Liver (tissue), 10 donors: ENCODE measurements at places on chromosomes 6 and 20.
A peak's percentile ranks its signal among the peaks of the same experiment; 100 is the strongest.

- peak; percentile 72 for DNase-seq
These were observed 1.8 kb downstream of the GTPBP2 start for GRCh38 chr6:43627008-43627825.

DNA sequence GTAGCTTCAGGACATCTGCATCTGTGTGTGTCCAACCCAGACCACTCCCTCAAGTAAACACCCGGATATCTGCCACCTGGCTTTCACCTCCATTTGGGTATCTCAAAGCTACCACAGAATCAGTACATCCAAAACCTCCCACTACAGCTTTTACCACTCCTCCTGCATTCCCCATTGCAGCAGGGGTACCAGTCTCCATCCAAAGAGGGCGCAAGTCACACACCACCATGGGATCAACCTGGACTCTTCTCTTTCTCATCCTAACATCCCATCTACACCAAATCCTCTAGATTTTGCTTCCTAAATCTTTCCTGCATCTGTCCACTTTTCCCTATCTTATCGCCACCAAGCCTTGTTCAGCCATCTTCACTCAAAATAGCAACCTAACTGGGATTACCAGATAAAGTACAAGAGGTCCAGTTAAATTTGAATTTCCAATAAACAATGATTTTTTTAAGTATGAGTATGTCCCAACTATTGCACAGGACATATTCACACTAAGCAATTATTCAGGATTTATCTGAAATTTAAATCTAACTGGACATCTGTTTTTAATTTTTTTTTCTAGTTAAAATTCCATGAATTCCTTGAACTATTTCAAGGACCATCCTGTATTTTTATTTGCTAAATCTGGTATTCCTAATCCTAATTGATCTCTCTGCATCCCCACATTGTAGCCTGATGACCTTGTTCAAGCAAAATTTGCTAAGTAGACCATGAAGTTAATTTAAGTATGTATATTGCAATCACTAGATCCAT is 164.3 kb upstream of the MLN start:
- no peak for DNase-seq

- no peak for DNase-seq
These were observed 23.0 kb downstream of the KCNK5 start for GRCh38 chr6:39206250-39206721.

GRCh38 chr6:152380351-152380767 is 256.8 kb downstream of the SYNE1 start:
- DNase-seq = no peak

DNA sequence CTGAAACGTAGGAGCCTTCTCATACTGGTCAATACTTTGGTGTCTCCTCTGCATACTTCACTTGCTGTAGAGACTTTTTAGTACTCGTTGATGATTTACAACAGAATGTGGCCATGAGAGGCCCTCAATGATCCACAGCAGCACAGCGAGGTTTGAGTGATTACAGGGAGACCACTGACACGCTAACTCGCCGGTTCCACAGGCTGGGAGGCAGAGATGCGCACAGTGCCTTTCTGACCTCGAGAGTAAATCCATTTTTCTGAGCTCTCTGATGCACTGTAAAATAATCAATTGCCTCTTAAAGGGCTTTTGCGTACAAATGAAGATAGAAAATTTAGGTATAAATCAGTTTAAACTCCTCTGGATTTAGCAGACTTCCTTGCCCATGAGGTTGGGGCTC is 56.2 kb upstream of the TBC1D7 start:
- DNase-seq = peak; percentile 20

- no peak for DNase-seq
These were observed 3.2 kb downstream of the TTLL2 start for GRCh38 chr6:167328086-167328485.

DNA sequence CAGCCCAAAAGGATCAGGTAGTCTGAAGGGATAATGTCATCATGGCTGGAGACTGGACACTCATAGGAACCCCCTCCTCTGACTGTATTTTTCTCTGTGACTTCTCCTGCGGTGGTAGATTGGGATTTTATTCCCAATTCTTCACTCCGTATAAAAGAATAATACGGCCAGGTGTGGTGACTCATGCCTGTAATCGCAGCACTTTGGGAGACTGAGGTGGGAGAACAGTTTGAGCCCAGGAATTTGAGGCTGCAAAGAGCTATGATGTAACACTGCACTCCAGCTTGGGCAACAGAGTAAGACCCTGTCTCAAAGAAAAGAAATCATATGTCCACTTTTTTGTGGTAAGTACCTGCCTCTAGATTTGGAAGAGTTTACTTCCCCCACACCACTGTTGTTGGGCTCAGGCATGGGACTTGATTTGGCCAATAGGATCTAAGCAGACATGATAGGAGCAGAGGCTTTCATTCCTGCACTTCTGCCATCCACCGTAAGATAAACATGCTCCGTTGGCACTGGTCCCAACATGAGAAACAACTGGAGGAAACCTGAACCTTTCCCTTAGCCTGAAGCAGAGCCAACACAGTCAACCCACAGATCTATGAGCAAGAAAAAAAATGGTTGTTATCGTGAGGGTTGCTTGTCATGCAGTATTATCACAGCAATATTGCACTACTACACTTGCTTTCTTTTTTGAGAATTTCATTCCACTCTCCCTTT is 82.0 kb downstream of the JPH2 start:
- no peak for DNase-seq

GRCh38 chr6:116449565-116449964 is 11.6 kb upstream of the CALHM6 start:
- no peak for DNase-seq

GRCh38 chr20:63178889-63179686 is 36.8 kb downstream of the YTHDF1 start:
- DNase-seq = no peak

DNA sequence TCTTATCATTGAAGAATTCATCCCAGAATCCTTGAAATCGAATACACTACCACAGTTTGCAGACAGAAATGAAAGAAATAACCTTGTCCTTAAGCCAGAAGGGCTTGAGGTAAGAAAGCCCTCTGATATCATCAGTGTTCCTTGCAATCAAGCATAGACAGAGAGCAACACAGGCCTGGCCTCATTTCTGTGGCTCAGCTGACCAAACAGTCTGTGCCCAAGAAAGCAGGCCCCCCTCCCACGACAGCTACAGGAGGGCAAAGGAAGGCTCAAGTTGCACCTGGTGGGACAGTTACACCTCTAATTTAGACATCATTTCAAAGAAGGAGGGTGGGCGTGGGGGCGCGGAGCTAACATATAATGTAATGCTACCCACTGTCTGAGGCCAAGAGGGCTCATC is 21.6 kb downstream of the KIF16B start:
- DNase-seq = no peak
